Stimulated activated CD4-positive, alpha-beta T cell treated with anti-CD3 and anti-CD28 coated beads, Interleukin-15, amount 100 ng/mL, for 1 hour (primary cell): ENCODE measurements at places on chromosomes 1 and 21.

DNA sequence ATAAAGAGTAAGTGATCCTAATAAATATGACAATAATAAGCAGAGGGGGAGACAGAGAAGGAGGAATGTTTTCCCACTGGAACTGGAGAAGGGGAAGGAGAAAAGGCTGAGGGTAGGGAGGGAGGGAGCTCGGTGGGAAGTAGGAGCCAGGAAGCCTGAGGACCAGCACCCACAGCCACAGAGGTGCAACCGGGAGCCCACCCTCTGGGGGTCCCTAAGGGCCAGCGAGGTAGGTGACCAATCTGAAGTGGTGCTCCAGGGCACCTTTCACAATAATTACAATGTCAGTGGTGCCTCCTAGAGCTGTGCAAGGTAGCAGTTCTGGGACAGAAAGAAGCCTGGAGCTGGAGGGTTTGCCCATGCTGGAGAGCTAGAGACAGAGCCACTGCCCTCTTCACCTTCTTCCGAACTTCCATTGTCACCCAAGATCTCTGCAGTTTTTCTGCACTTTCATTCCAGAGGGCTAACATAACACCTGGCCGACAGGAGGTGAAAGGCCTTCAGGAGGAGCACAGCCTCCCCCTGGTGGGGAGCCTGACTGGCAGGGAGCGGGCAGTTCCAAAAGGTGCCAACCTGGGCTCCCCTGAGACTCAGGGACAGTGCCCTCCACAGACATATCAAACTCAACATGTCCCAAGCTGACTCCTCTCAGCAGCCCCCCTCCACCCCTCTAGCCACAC is 4.1 kb upstream of the AHCYL1 start:
- DNase-seq, result no peak

DNA sequence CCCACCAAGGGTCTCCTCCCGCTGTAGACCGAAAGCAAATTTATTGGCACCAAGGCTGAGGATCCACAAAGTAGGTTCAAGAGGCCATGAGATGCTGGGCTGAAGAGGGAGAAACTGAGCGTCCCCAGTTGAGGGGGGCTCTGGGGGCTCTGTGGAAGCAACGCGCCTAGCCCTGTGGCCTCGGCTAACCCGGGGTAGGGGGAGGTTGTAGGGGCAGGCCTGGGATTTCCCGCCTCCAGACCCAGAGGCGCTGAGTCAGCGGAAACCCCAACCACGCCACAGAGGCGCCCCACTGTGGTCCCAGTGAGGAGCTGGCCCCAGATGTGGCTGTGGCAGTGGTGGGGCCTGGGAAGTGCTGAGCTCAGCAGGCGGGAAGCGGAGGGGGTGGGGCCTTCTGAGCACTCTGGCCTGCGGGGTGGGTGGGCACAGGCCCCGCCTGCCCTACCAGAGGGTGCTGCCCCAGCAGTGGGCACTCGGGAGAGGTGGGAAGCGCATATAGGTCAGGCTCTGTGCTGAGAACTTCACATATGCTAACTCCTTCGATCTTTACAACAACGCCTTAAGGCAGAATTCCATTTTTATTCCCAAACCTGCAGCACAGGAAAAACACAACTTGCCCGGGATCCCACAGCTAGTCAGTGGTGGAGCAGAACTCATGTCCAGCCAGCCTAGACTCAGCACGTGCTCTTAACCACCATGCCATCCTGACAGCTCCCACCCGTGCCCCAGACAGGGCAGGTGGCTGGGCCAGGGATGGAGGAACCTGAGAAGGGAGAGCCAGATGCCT is 1.5 kb upstream of the COL16A1 start:
- no peak for DNase-seq

DNA sequence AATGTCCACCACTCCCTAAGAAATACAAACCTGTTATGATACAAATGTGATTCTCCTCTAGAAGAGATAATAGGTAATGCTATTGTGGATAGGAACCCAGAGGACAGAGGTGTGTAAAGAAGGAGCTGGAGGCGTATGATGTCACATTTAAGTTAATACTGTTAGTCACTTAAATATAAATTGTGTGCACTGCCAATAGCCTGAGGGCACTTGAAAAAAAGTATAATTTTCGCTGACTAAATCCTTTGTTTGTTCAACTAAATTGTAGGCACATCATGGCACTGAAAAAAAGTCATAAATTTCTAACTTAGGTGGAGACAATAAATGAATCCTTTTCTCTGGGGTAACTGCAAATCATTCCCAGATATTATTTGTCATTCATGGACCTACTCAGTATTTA is 4.4 kb downstream of the RCSD1 start:
- DNase-seq, result no peak

- DNase-seq, result no peak
Measured at GRCh38 chr1:206716870-206717673, 32.4 kb downstream of the MAPKAPK2 start.

DNA sequence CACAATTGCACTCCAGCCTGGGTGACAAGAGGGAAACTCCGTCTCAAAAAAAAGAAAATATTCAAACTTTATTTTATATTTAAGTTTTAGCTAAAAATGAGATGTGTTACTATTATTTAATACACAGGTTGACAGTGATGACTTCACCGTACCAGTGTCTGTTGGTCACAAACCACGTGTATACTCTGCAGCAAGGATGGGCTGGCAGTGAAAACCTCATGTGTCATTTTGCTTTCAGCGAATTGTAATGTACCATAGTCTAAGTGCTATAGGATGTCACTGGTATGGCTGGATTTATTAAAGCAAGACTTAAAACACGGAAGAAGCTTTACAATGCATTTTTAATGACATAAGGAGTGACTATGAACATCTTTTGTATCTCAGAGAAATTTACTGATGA is 28.1 kb upstream of the NHLH2 start:
- DNase-seq, result no peak

DNA sequence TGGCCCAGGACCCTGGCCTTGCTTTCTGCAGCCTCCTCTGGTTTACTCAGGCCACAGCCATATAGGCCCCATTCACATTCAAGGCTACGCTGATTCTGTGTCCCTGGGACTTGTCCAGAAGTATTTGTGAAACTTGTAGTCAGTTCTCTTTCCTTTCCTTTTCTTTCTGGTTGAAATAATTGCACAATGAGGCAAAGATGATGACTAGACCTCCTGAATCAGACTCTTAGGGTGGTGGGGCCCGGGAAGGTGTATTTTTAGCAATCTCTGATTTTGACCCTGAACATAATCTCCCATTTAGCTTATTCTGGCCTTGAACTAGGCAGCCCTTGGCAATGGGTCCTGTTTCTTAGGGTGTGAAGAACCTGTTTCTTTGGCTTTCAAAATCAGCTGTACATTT is 39.9 kb downstream of the STUM start:
- no peak for DNase-seq

DNA sequence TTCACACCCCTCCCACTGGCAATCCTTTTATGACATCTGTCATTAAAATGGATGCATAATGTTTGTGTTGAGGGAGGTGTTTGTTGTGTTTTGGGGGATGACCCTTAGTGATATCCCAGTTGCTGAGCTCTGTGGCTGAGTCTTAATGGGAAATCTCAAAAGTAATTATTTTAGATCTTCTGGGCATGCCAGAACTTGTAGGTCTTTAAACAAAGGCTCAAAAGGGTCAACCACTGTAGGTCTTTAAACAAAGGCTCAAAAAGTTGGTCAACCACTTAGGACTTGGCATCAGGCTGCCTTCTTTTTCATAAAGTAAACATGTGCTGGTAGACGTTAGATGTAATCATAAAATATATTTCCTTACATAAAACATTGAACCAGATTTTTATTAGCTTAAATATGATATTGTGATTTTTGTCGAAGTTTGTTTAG is 78.0 kb downstream of the CDC14A start:
- no peak for DNase-seq

DNA sequence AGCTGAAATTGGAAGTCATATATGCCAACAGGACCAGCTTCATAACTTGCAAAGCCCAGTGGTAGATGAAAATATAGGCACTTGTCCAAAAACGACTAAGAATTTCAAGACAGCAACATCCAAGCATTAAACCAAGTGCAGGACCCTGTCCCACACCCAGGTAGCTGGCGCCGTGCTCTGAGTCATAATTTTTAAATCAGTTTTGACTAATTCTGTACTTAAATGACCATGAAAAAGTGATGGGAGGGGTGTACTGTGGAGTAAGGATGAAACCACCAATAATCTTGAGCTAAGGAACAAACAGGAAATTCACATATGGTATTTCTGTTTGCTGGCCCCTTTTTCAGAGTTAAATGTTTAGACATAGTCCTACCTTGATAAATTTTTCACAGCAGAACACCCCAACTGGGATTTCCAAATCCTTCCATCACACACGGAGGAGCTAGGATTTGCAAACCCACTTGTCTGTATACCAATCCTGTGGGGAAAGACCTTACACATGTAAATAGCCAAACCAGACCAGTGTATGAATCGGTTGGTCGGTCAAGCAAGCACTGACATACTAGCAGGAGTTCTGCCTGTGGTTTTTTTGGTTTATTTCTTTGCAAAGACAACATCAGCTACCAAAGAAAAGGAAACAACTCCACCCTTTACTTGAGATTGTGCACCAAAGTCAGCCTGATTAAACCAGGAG is 235.7 kb upstream of the RAB4A start:
- no peak for DNase-seq

- DNase-seq, result no peak
Measured at GRCh38 chr1:41587791-41588190, 103.3 kb upstream of the EDN2 start.

DNA sequence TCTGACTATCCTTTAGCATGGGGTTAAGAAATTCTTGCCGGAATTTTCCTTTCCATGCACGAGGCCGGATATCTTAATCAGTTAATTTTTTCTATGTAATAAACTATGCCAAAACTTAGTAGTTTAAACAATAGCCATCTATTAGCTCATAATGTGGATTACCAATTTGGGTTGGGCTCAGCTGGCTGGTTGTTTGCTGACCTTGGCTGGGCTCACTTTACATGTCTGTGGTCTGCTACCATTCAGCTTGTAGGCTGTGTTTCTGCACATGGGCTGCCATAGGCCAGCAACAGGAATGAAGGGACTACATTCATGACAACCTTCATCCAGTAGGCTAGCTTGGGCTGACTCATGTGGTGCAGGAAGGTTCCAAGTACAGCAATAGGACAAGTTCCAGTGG is 56.0 kb upstream of the NTPCR start:
- no peak for DNase-seq

DNA sequence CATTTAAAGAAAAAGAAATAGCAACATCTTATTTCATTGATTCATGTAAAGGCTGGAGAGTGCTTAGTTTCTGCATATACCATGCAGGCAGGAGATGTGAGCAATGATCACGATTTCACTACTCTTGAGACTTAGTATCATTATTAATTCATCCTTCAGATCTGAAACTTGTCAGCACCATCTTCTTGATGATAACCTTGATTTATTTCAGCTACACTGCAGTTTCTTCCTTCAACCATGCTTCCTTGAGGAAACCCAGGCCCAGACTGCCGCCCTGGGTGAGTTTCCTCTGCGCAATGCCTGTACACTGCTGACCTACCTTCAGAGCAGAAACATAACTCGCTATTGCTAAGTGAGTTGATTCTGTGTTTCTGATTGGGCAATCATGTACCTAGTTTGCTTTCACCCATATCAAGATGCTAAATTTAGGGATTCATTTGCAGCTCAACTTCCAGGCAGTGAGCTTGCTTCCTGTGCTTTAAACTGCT is 13.5 kb upstream of the BCL10 start:
- no peak for DNase-seq

GRCh38 chr1:1060281-1061000 is 13.7 kb downstream of the RNF223 start:
- DNase-seq, result no peak
